ENCODE measurements at places on chromosomes 2 and 18.

DNA sequence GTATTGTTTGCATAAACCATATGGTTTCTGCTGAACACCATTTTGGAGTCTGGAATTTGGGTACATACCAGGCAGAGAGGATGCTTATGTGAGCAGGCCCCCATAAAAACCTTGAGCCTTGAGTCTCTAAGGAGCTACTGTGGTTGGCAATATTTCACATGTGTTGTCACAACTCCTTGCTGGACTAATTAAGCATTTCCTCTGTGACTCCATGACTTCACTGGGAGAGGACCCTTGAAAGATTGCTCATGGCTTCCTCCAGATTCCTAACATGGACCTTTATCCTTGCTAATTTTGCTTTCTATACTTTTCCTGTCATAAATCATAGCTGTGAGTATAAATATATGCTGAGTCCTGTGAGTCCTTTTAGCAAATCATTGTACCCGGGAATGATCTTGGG lies 7.6 kb upstream of the COQ10B start:
- DNase-seq, result no peak

DNA sequence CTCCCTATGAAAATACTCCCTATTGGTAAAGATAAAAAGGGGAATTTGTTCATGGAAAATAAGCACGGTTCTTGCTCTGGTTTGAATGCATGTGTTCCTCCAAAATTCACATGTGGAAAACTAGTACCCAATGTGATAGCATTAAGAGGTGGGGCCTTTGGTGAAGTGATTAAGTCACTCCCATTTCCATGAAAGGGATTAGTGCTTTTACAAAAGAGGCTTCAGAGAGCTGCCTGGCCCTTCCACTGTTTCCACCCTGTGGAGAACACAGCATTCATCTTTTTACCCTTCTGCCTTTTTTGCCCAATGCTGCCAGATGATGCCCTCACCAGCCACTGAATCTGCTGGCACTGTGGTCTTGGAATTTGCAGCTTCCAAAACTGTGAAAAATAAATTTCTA lies 666.8 kb downstream of the ARHGAP15 start:
- DNase-seq, result no peak

- no peak for DNase-seq
These were observed 660.1 kb downstream of the ADCYAP1 start for GRCh38 chr18:1564793-1565192.

- DNase-seq, result no peak
These were observed 3.0 kb upstream of the MBD1 start for GRCh38 chr18:50284255-50284885.

DNA sequence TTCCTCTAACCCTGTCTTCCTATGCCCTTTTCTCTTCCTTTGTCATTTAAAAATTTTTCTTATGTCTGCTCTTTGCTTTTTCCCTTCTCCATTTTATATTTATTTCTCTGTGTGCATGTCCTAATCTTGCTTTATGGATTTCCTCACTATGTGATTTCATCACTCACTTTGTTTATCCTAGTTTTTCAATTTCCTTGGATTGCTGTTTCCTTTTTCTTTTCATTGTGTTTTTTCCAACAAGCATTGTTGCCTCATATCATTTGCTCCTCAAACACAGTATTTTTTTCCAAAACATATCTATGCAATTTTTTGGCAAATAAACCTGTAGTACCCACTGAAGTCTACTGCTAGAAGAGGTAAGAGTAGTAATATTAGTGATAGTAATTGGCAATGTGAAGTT lies 67.4 kb upstream of the PNPT1 start:
- no peak for DNase-seq

- DNase-seq, result no peak
These were observed 4.8 kb upstream of the KDM3A start for GRCh38 chr2:86436328-86436727.

- DNase-seq, result no peak
These were observed 139.6 kb downstream of the TWIST2 start for GRCh38 chr2:238987352-238987981.

- DNase-seq, result no peak
These were observed 100.7 kb downstream of the ZEB2 start for GRCh38 chr2:144419218-144419617.

DNA sequence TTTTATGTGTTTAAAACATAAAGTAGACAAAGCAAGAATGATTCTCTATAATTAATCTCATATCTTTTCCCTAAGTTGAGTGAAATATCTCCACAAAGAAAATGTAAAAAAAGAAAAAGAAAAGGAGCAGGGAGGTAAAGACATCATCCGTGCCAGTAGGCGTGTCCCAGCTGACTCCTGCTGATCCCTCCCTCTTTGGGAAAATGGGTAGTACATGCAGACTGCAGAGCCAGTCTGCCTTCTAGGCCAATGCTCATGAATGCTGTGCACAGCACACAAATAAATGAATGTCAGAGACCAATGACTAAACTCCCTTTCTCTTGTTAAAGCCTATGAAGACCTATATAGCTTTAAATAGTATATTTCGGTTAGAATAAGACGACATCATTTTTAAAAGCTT lies 64.7 kb downstream of the RAPH1 start:
- no peak for DNase-seq

DNA sequence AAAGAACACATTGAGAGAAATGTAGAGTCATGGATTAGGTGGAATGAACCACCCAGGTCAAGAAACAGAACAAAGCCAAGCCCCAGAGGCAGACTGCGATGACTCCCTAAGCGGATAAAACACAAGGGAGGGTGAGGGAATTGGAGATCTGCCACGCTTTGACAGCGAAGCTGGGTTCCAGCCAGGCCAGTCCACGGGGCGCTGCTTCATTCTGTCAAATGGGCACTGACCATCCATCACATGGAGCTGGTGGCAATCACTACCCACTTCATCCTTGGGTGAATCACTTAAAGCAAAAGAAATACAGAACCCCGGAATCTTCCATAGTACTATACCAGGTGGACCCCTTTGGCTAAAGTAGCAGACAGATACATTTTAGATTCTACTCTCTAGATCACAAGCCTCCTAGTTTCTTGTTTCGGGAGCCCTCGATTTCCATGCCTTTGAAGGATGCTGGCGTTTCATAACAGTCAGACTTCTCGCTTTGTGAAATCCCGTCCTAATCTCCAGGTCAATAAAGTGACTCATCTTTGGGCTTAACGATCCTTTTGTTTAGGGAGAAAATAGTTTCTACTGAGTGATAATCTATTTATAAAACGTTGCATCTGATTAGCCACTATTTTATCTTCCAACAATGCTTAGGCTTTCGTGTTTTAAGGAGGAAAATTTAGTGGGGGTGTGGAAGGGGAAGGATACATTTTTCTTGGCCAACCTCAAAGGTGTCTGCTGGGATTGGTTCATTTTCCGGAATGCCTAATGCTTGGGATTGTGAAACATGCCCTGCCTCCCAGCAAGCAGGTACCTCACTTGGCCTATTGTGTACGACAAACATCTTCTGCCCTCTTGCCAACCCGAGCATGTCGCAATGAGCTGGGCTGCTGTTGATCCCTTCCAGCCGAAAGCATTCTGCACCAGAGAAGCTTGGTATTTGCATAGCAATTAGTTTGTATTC lies 44.1 kb upstream of the HDAC4 start:
- DNase-seq, result no peak

- DNase-seq, result no peak
These were observed 102.2 kb downstream of the TEX51 start for GRCh38 chr2:127000937-127001336.

DNA sequence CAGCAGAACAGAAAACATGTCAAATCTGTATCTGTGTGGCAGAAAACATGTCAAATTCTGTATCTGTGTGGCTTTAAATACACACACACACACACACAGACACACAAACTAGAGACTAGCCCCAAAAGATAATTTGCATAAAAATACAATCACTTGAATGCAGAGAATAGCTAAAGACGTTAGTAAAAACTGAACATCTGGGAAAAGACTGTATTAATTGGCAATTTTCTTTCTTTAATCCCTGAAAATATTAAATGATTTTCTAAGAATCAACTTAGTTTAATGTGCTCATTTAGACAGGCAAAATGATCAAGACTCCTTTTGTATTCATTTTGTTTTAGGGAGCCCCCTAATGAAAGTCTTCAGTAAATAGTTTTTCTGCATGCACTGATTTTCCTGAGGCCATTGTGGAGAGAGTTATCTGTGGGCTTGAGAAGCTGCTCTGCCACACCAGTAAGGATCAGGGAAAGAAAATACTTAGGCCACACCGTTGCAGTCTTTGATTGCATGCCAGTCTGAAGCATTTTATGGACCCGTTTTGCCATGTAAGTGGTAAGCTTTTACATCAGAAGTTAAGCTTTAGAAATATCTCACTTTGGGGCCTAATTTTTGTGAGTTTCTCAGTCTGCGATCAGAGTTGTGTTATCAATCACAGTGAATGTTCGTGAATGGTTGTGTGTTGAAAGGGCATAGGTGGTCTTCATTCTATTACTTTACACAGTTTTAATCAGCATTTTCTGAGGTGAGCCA lies 2.2 kb downstream of the SPATS2L start:
- no peak for DNase-seq

DNA sequence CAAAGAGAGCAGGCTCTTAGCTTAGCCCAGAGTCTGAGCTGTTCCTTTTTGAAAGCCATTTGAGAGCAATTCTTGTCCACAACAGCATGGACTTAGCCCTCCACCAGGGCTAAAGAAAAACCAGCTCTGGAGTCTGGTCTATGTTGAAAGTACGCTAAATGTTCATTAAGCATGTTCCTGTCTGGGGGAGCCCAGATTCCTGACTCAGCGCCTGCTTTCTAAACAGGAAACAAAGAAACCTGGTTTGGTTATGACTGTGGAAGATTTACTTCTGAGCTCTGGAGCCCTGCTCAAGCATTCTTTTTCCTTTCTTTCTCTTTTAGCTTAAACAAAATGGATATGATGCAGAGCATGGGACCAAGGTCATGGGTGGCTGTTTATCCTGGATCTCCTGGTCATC lies 279.8 kb downstream of the RBM43 start:
- DNase-seq, result no peak

DNA sequence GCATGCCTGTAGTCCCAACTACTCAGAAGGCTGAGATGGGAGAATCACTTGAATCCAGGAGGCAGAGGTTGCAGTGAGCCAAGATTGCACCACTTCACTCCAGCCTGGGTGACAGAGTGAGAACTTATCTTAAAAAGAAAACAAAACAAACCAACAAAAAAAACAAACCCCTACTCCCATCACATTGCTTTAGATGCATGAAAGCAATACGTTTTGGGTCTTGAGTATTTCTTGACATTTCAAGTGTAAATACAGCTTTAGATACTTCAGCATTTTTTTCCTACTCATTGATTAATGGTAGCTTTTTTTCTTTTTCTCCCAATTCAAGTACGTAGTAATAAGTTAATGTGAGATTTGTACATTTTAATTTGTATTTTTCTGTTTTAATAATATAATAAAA lies 20.3 kb downstream of the RASGRP3 start:
- DNase-seq, result no peak

- no peak for DNase-seq
These were observed 773.0 kb upstream of the HS6ST1 start for GRCh38 chr2:129091620-129092019.

GRCh38 chr2:197092431-197092830 lies 165.9 kb upstream of the PGAP1 start:
- no peak for DNase-seq

- DNase-seq, result no peak
These were observed 364.8 kb upstream of the MEIS1 start for GRCh38 chr2:66069937-66070720.

- DNase-seq, result no peak
These were observed 360.4 kb upstream of the ZC3H15 start for GRCh38 chr2:186125625-186126024.

DNA sequence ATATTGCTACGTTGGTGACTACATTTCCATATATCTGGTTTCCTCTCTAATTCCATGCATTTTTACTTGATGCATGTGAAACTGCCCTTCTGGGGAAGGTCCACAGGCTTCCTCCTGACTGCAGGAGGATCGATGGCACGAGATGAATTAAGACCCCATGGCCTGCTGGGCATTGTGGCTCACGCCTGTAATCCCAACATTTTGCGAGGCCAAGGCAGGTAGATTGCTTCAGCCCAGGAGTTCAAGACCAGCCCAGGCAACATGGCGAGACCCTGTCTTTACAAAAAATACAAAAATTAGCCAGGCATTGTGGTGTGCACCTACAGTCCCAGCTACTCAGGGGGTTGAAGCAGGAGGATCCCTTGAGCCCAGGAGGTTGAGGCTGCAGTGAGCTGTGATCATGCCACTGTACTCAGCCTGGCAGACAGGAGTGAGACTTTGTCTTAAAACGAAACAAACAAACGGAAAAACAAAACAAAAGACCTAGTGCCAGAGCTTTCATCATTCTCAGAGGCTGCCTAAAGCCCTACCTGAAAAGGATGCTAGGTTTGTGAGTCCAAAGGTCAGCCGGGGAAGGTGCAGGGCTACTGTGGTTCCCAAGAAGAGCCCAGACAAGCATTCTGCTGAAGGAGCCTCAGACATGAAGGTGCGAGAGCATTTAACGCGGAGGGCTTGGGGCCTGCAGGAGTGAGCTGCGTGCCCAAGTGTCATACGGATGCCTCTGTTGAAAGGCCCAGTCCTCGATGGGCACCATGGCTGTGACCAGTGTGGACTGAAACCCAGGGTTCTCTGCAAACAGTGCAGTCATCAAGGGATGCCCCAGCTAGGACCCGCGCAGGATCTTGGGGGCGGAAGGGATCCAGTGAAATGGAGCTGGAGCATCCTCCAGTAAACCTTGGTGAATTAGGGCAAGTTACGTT lies 21.6 kb downstream of the GPR55 start:
- DNase-seq, result no peak

GRCh38 chr2:42693688-42694479 lies 70.1 kb downstream of the OXER1 start:
- DNase-seq, result no peak

GRCh38 chr18:21743166-21743832 lies 2.7 kb downstream of the MIB1 start:
- no peak for DNase-seq

DNA sequence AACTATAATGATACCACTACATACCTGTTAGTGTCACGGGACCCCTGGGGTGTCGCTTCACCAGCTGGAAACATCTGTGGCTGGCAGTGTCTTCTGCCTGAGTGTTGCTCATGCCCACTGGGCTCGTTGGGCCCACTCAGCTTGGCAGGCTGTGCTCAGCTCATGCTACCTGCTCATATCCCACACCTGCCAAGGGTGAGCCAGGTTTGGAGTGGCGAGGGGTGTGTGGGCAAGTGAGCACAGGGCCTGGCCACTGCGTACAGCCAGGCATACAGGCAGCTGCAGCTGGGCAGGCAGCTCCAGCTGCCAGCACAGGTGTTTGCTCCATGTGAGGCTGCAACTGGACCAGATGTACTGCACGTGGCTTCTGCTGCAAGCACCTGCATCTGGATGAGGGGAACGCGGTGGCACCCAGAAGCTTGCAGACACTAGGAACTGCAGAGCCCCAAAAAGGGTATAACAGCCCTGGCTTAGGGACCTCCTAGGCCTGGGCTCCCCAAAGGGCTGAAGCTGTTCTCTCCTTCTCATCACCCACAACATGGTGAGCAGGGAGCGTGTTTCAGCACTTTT lies 70.1 kb downstream of the SUCLG1 start:
- DNase-seq, result no peak

- DNase-seq, result no peak
These were observed 99.0 kb downstream of the CPO start for GRCh38 chr2:207038299-207038698.

- no peak for DNase-seq
These were observed 283.3 kb upstream of the VWC2L start for GRCh38 chr2:214127571-214127970.
